ENCODE measurements at places on chromosomes 13 and 19.

- DNase-seq = no peak
Measured at GRCh38 chr19:4487572-4487971, 15.5 kb downstream of the HDGFL2 start.

DNA sequence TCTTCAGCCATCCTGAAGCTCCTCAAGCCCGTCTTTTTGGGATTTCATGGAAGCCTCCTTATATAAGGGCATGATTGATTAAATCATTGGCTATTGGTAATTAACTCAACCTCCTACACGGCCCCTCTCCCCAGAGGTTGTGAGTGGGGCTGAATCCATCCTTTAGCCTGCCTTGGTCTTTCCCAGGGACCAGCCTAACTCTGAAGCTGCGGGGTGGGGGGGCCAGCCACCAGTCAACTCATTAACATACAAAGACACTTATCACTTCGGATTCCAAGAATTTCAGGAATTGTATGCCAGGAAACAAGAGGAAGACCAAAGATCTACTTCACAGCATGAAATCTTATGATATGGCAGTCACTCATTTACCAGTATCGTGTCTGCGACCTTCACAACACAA, 9.9 kb downstream of the COL4A1 start:
- no peak for DNase-seq

- DNase-seq = no peak
Measured at GRCh38 chr19:56927791-56928207, 87.3 kb upstream of the PEG3 start.

- DNase-seq = no peak
Measured at GRCh38 chr13:41919741-41920487, 41.0 kb downstream of the VWA8 start.

GRCh38 chr19:28785971-28786370, 427.0 kb downstream of the UQCRFS1 start:
- no peak for DNase-seq

All from stimulated activated CD8-positive, alpha-beta memory T cell treated with anti-CD3 and anti-CD28 coated beads, Interleukin-15, amount 100 ng/mL, for 4 hours (primary cell).